SJSA1 (cell line): ENCODE measurements at places on chromosomes 13 and 19.
A peak's percentile ranks its signal among the peaks of the same experiment; 100 is the strongest.

DNA sequence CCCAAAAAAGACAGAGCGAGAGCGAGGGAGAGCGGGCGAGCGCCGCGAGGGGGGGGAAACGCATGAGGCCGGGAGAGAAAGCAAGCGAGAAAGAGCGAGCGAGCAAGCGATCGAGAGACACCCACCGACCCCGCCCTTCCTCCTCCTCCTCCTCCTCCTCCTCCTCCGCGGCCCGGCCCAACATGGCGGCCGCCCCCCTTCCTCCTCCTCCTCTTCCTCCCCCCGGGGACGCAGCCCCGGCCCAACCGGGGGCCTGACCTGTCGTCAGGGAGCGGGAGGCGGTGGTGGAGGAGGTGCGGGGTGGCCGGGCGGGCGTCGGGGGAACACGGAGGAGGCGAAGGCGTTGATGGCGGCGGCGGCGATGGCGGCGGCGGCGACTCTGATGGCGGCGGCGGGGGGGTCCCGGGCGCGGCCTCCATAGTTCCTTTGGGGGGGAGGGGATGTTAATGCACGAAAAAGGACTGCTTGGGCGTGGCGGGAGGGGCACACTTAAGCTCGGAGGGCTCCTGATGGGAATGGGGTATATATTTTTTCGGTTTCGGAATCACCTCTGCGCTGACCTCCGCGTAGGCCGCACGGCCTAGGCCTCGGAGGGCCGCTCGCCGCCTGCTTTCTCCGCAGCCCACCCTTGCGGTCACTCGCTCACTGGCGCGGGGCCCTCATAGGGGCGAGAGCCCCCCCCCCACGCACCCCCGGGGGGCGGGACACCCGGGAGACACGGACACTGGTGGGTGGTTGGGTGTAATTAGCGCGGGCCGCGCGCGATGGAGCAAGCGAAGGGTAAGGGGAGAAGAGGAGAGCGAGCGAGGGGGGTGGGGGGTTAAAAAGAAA is 1.2 kb downstream of the ZC3H4 start:
- peak; percentile 92 for DNase-seq

DNA sequence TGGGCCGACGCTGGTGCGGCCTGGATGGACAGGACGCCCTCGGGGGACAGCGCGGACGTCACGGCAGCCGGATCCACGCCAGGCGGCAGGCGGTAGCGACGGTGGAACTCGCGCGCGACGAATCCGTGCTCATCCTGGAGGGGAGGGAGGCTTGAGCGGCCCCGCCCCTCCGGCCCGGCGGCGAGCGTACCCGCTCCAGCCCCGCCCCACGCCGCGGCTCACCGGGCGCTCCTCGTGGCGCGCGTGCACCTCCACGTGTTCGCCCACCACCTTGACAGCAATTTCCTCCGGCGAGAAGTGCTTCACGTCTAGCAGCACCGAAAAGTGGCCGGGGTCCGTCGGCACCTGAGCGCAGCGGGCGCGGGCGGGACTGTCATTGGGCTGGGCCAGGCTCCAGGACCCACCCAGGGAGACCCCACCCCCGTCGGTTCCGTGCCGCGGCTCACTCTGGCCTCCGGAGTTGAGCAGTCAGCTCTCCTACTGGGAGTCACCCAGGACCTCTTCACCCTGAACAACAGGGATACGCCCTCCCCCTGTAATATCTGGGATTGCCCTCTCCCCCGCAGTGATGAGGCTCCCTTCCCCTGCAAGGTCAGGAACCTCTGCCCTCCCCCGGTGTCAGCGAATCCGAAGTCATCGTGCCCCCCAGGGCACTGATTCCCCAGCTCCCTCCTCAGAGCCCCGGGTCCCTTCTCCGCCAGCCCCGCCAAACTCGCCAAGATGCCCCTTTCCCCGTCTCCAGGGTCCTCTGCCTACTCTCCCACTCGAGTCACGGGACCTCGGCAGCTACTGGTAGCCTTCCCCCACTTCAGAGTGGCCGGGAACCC is 1.1 kb downstream of the HSPB6 start:
- DNase-seq = no peak

GRCh38 chr13:113394339-113394640 is 30.4 kb upstream of the GRTP1 start:
- DNase-seq = no peak

- peak; percentile 71 for DNase-seq
These were observed 957 bp downstream of the NUMBL start for GRCh38 chr19:40689339-40690049.

GRCh38 chr13:101178406-101178805 is 237.9 kb downstream of the NALCN start:
- peak; percentile 7 for DNase-seq

- DNase-seq = no peak
These were observed 1043.4 kb downstream of the DIAPH3 start for GRCh38 chr13:59120297-59120843.

GRCh38 chr19:19423322-19423721 is 17.8 kb downstream of the GATAD2A start:
- no peak for DNase-seq
